ENCODE measurements at places on chromosomes 7 and 10.

- no peak for DNase-seq
These were observed 1.7 kb upstream of the SYCE1 start for GRCh38 chr10:133567119-133567518.

DNA sequence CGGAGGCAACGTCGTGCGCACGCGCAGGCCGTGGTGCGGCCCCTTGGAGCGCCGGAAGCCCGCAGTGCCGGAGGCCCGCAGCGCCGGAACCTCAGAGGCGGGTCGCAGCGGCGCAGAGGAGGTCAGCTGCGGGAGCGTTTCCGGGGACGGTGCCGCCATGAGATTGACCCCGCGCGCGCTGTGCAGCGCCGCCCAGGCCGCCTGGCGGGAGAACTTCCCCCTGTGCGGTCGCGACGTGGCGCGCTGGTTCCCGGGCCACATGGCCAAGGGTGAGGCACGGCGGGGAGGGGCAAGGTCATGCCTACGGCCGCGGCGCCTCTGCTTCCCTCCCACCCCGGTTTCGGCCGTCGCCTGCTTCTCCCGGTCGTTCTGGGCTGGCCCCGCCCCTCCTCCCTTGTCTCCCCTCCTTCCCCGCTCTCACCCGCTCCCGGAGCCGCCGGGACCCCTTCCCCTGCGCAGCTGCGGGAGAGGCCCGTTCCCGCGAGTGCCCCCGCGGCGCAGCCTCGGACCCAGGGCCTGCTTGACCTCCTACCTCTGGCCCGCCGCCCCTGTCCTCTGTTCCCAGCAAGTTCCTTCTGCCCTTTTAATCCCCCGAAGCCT, at the start of gene MTG1:
TSS of gene MTG1 (plus strand) at position 94 of the 600 bp plus-strand sequence. CDS start at position 158, 64 bp downstream.
- peak; percentile 79 for DNase-seq

GRCh38 chr10:8035641-8036470, 18.6 kb upstream of the GATA3 start:
- no peak for DNase-seq

DNA sequence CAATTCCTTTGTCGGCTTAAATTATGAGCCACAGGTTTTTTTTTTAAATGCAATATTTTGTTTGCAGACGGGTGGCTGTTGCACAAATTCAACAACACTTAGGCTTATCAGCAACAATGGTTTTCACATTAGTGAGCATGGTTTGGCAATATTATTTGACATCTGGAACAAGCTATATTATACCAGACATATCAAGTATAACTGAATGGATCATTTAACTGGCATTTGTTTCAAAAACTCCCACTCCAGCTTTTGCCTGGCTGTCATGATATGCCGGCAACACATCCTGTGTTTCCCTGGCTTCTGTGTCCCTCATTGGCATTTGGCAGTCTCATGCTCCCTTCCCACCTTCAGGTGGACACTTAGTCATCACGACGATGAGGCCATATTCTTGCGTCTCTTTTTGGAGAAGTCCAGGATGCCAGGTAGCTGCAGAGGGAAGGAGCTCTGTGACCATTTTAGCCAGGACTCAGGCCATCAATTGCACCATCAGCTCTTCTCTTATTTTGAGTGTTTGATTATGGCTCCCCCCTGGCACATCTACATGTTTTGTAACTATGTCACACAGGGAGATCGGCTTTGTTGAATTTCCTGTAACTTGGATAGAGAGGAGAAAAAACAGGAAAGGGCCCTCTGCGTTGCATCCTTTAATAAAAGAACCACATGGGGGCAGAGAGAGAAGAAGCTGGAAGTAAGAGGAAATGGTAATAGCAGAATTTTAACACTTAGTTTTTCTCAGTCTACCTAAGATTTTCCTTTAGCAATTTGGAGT, 413.9 kb downstream of the LRMDA start:
- DNase-seq: peak; percentile 39

- DNase-seq: no peak
These were observed 17.4 kb upstream of the PRF1 start for GRCh38 chr10:70620020-70620289.

GRCh38 chr10:49625411-49625810, 11.6 kb downstream of the CHAT start:
- no peak for DNase-seq

DNA sequence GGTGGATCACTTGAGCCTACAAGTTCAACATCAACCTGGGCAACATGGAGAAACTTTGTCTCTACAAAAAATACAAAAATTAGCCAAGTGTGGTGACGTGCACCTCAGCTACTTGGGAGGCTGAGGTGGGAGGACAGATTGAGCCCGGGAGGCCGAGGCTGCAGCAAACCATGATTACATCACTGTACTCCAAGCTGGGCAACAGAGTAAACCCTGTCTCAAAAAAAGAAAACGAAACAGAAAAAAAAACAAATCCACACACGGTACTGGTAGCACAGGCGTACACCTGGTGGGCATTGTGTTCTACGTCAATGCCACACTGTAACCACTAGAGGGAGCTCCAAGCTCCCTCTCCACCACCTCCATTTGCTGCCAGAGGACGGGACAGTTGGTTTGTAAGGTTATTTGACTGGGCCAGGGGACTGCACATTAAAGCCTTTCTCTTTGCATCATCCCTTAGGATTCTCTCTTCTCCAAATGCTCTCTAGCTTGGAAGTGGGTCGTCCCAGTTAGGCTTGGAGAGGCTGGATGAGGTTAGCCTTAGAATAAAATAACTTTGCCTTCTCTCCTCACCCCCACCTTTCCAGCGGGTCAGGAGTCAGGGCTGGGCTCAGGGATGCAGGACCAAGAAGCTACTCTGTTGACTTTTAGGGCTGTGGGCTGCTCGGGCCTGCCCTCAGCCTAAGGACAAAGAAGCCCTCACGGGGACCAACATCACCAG, 130.8 kb downstream of the SORBS1 start:
- DNase-seq: peak; percentile 18

DNA sequence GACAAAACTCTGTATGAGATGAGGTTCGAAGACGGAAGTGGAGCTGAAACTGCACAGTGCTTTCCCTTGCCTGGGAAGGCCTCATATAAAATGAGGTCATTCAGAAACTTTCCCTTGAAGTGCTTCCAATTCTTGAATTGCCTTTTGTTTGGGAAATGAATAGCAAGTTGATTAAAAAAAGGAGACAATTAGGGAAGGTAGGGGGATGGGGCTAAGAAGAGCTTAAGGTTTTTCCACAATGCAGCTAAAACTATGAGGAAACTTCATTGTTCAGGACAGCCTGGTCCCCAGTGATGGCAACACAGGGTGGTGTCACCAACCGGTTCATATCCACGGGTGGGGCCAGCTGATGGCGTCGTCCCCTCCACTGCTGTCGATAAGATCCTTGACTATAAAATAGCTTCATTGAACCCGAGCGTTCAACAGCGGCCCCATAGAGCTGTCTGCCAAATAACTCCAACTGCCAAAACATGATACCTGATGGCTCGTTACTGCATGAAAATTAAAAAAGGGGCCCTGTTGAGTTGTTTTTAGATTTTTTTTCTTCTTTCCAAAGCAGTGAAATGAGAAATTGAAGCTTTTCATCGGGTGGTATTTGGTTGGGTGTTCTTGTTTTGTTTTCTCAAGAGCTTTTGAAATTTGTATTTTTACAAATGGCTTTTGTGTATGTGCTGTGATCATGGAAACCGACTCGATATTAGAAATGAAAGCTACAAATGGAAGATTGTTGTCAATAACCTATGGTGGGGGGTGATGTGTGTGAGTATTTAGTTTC, 2.8 kb upstream of the CELF2 start:
- DNase-seq: no peak

- peak; percentile 47 for DNase-seq
These were observed 321.2 kb downstream of the FRMD4A start for GRCh38 chr10:14009371-14010100.

GRCh38 chr7:104966022-104966421, 48.0 kb upstream of the KMT2E start:
- no peak for DNase-seq

GRCh38 chr7:127396184-127396583, 3.7 kb upstream of the ZNF800 start:
- DNase-seq: no peak
